ENCODE measurements at places on chromosomes 2 and 18.
A peak's percentile ranks its signal among the peaks of the same experiment; 100 is the strongest.

GRCh38 chr2:240466579-240467148, 31.2 kb downstream of the GPC1 start:
- no peak for DNase-seq

GRCh38 chr18:26432651-26433424, 115.5 kb downstream of the KCTD1 start:
- no peak for DNase-seq

DNA sequence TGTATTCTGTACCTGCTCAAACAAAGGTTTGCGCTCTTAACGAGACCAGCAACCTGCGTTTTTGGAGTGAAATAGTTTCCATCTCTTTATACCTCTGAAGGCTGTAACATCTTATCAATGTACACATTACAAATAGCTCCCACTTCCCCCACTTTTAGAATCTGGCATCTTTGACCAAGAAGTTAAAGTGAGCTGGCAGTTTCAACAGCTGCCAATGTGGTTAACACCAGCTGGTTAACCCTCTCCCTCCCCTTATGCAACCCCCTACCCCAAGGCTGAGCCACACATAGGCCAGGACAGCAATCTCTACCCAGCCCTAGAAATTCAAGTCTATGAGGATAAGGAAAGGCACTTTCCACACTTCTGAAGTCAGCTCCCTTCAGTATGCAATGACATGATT, 2.2 kb upstream of the SERTAD2 start:
- DNase-seq = no peak

- DNase-seq = no peak
Observed at GRCh38 chr2:26492749-26493515, 15.0 kb upstream of the OTOF start.

DNA sequence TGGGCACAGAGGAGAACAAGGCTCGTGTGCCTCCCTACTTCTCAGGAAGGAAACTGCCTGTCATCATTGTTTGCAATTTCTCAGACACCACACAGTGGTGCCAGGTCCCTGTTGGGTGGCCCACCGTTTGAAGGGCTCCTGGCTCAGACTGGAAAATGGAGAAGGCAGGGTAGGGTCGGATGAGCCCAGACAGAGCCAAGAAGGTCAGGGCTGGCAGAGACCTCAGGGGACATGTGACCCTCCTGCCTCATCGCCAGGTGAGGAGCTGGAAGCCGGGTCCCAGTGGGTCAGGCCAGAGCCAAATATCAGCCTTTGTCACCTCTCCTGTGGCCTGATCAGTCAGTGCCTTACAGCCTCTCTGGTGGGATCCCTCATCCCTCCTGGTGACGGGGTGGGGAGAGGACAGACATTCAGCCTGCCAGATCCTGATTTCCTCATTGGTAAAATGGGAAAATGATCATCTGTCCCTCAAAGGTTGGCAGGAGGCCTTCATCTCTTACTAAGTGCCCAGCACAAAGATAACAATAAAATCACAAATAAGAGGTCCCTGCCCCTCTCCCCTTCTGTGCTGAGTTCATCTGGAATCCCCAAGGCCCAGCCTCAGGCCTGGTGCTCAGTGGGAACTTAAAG, 117.6 kb downstream of the CAPN13 start:
- no peak for DNase-seq

GRCh38 chr2:151796774-151797173, 31.4 kb downstream of the ARL5A start:
- DNase-seq = no peak

GRCh38 chr2:1367601-1368000, 45.7 kb upstream of the TPO start:
- no peak for DNase-seq

GRCh38 chr2:196289000-196289399, 117.6 kb upstream of the STK17B start:
- no peak for DNase-seq

- DNase-seq = peak; percentile 41
Observed at GRCh38 chr2:149271575-149271974, 58.8 kb upstream of the LYPD6 start.

DNA sequence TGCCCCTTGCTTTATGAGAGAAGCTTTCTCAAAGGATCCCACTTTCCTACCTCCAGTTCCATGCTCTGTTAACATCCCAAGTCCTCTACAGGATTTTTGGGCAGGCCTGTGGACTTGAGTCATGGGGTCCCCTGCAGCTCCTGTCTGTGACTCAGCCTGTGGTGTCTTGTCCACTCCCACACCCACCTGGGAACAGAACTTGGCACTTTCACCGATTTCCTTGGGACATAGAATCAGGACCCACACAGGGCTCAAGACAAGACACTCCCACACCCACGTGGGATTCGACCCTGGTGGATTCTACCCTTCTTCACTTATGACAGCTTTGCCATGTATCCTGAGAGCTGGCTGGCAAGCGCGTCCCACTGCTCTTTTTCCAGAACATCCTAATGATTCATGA, 30.7 kb upstream of the HDAC4 start:
- DNase-seq = no peak

DNA sequence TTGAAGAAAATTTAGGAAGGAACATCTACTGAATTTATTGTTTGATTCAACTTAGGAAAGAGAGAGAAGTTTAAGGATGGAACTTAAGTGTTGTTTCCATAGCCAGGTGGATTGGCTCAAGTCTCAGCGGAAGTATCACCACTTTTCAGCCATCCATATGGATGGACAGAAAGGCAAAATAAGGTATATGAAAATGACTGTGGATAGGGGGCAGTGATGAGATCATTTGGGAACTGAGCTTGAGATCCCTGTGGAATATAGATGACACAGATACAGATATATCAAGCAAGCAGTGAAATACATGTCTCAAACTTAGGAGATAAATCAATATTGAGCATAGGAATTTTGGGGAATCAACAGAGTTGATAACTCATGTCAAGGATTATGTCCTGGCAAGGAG, 1462.7 kb upstream of the NXPH2 start:
- DNase-seq = no peak

DNA sequence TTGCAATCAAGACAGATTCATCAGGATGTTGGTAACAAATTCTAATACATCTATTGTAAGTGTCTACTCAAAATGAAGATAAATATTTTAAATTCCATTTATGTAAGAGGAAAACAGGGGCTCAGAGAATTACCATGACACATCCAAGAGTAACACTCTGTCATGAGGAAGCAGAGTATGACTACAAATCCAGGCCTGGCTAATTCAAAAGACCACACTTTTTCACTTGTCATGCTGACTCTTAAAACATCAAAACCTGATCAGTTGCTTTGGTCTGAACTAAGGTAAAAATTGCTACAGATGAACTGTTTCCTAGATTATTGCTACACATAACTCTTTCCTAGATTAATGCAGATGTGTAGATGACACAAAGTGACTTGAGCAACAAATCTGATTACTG, 880.6 kb downstream of the TSN start:
- no peak for DNase-seq

DNA sequence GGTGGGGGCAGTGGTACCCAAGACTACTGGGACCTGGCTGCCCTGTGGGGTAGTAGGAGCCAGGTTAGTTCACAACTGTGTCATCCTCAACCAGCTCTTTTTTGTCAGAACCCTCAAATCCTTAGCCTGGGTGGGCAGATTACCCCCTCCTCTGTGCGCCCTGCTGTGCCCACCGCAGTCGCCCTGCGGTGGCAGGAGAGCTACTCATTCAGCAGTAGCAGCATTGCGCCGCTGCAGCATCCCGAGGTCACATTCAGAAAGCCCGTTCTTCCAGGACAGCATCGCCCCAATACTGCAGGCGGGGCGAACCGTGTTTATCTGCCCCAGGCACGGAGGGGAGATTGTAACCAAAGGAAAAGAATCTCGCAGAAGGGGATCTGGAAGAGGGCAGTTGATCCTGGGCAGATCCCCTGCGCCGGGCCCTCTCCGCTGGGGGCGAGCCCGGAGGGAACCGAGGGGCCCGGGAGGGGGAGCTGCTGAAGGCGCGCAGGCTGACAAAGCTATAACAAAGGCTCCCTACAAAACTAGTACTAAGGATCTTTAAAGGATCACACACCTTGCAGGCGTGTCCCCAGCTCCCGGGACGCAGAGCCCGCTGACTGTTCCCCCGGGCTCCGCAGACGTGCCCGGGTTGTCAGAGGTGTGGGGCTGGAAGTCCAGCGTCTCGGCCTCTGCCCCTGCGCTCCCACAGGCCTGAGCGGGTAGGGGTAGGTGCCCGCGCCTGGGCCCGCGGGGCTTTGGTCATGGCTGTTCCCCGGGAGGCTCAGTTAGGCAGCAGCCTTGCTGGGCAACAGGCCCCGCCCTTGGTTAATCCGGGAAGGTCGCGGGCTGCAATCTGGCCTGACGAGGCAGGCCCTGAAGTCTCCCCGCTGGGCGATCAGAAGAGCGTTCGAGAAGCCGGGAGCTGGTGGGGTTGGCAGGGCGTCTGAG, 13.2 kb downstream of the POU3F3 start:
- DNase-seq = no peak

DNA sequence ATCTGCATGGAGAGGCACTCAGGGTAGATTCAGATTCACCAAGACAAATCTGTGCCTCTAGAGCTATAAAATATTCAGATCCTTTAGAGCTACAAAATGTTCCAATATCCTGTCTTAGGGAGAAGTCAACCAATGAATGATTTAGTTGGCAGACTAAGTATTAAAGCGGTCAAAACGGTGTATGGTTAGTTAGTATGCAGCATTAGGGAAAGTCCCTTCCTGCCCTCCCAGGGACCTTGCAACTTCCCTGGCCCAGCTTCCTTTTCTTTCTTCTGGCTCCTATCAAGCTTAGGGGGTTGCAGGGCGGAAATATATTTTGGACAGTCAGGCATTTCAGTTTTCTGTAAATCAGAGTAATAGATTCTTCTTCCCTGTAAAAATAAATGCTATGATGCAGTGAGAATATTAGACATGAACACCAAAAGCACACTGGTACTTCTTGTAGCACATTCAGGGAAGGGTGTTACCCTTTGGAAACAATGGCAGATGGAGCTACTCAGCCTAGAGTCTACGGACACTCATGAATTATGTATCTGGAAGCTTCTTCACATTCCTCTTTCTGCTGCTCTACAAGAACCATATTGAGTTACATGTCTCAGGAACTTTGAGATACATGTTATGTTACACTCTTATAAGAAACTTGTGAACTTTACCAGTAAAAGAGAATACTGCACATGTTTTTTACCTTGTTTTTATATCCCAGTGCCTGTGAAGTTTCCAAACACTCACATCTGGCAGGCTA, 45.7 kb downstream of the CCDC93 start:
- no peak for DNase-seq

DNA sequence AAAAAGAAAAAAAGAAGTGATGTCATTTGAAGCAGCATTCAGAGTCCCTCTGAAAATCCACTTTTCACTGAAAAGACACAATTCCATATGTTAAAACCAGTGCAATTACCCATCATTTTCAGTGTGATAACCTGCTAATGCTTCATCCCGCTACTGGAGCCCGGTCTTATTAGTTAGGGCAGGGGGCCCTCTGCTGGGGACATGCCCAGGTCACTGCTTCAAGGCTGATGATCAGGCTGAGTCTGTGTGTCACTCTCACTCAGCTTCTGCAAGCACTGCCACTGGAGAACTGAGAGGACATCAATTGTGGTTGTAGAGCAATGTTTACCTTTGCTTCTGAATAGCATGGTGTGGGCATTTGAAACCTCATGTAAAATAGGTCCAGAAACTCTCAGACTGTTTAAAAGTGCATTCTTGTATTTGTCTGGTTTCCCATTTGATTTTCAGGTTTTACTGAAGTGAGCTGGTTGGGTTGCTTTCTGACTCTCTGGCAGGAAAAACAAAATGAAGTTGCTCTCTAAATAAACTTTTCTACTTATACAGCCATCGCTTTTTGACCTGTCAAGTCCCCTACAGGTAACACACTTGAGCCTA, 49.2 kb upstream of the NXPH2 start:
- no peak for DNase-seq

DNA sequence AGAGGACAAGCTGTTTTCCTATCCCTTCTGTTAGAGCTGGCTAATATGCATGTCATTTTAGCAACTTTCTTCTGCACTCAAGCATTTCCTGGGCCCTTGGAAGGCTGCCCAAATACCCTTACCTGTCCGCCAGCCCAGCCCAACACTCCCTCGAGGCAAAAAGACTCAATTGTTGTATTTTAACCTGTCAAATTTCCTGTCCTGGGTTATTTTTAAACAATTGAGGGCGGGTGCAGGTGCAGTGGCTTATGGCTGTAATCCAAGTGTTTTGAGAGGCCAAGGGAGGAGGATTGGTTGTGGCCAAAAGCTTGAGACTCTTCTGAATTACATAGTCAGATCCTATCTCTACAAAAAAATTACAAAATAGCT, 125.0 kb upstream of the ARHGAP28 start:
- no peak for DNase-seq

- no peak for DNase-seq
Observed at GRCh38 chr18:32802591-32803451, 30.0 kb upstream of the KLHL14 start.

DNA sequence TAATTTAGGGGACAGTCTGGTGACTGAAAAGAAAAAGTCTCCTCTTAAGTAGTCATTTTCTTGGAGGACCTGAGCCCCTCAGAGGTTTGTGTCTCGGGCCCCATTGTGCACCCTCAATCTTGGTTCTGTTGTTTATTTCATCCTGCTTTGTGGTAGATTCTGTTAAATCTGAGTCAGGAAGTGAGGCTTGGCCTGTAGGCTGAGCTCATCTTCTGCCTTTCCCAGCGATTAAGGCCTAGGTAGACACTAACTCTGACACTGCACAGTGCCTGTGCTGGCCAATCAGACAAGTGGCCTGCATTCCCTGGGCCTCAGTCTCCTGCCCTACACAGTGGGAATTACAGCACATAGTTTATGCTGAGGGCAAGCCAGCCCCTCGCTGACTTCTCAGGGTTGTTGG, 80.2 kb downstream of the CTIF start:
- no peak for DNase-seq

- no peak for DNase-seq
Observed at GRCh38 chr2:12770300-12770968, 53.7 kb downstream of the TRIB2 start.

DNA sequence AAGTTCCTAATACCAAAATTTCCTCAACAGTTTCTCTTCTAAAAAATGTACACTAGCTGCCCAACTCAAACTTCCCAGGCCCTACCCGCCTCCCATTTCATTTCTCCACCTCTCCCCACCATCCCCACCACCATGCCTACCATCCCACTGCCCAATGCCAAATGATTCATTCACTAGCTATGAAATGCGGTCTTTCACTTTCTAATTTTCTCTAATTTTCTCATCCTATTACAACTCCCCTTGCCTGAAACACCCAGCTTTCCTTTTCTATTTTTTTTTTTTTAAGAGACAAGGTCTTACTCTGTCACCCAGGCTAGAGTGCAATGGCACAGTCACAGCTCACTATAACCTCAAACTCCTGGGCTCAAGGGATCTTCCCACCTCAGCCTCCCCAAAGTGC, 38.4 kb downstream of the KIDINS220 start:
- no peak for DNase-seq

DNA sequence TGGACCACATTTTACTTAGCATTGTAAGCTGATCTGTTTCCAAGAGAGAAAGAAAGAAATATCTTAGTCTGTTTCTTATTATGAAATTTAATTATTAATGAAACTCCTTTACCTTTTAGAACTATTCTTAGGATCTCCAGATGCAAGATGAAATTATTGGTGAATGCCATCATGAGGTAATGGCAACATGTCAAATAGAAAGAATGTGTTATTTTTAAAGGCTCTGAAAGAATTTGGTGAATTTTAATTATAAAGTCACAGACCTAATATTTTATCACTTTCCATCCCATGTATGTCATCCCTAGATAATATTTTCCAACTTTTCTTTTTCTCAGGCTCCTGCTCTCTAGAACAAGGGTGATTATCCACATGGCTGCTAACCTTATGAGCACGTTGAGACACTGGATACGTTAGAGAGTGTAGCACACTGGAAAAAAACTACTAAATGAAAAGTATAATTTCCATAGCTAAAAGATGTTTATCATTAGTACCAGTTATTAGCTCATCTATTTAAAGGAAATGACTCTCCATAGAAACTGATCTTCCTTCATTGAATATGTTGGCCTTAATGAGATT, 95.2 kb upstream of the SCG2 start:
- DNase-seq = no peak

Data from GM12864 (cell line).